Hair follicular keratinocyte (primary cell): ENCODE measurements at places on chromosomes 3 and 15. TPM values are rescaled to one million over a fixed set of nuclear protein-coding genes. Genes with fewer than 3 reads are reported as not detected.

DAZL gene
- total RNA-seq: not detected in 2 replicates

GOLGA8B gene
- 8.8 and 11.6 TPM in 2 replicates for total RNA-seq

CHRNA7 gene
- total RNA-seq: not detected in 2 replicates

UNC13C gene
- total RNA-seq: under 0.01 TPM in 1 of 2 replicates, not detected in the other

ATP10A gene
- total RNA-seq: not detected in 2 replicates

TNNC1 gene
- not detected in 2 replicates for total RNA-seq

CD200R1 gene
- total RNA-seq: 1.2 TPM in 1 of 2 replicates, not detected in the other
